Stimulated activated CD8-positive, alpha-beta memory T cell treated with anti-CD3 and anti-CD28 coated beads, Interleukin-2, amount 100 ng/mL, for 1 hour (primary cell): ENCODE measurements at places on chromosomes 12 and 14.

GRCh38 chr12:13171921-13172859, 24.3 kb upstream of the EMP1 start:
- no peak for DNase-seq

- DNase-seq: no peak
These were observed 191.7 kb downstream of the BCL11B start for GRCh38 chr14:99080306-99080705.

DNA sequence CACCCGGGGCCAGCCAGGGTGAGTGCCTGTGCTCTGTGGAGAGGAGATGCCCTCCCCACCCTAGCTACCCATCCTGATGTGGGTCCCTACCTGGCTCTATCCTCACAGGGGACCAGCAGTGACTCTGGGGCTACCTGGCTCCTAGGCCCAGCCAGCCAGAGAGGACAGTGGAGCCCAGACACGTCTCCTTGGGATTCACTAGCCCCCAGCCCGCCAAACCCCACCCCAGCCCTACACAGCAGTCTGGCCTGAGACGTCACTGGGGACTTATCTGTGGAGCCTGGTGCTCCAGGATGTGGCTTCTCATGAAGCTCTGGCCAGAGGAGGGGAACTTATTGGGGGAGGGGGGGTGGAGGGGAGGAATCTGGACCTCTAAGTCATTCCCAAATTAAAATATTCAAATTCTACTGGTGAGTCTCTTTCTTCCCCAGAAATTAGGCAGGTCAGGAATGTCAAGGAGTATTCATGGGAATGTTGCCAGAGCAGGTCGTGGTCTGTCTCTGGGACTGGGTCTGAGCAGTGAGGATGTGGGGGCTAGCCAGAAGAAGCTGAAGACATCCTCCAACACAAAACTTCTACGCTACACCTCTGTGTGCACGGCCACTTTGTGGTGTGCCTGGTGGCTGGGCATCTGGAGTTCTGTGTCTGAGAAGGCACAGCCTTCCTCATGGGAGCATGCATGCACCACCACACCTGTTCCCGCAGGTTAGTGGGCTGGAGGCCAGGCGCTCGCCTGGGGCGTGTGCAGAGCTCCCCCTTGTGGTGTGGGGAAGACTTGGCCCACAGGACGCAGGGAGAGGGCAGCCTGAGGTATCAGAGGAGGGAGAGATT, 2.7 kb downstream of the CMTM5 start:
- peak; percentile 24 for DNase-seq

GRCh38 chr14:92936085-92936484, 13.1 kb downstream of the CHGA start:
- no peak for DNase-seq

DNA sequence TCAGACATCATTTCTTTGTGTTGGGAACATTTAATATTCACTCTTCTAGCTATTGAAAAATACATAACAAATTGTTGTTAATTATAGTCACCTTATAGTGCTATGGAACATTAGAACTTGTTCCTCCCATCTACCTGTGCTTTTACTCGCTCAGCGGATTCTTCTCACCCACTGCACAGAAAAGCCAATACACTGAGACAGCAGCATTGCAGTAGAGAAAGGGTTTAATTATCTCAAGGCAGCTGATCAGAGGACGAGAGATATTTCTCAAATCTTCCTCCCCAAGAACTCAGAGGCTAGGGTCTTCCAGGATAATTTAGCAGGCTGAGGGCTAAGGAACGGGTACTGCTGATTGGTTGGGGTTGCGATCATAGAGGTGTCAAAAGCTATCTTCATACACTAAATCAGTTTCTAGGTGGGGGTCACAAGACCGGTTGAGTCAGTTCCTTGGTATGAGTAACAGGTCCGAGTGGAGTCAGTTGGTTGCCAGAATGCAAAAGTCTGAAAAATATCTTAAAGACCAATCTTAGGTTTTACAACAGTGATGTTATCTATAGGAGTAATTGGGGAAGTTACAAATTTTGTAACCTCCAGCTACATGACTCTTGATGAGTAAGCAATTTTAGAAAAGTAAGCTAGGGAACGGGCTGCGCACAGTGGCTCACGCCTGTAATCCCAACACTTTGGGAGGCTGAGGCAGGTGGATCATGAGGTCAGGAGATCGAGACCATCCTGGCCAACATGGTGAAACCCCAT, 173.1 kb downstream of the FBXL14 start:
- DNase-seq: no peak

- no peak for DNase-seq
These were observed 451.1 kb downstream of the TMEM117 start for GRCh38 chr12:44286821-44287505.

DNA sequence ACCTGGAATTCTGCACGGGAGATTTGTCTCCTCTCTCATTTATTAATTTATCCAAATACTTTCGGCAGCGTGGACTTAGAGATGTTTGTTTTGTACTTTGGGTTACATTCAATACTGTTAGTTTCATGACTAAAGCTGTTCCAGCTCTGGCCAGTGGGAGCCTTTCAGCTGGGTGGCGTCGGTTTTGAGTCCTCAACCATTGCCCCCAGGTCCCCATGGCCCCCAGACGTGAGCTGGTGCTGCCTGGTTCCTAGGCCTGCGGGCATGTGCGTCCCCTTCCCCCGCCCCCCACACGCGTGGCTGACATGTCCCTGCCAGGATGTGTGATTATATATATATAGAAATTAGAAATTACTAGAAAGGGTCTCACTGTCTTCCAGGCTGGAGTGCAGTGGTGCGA, 48.2 kb downstream of the KIF26A start:
- no peak for DNase-seq

GRCh38 chr14:93040443-93040842, 75.3 kb downstream of the ITPK1 start:
- no peak for DNase-seq

DNA sequence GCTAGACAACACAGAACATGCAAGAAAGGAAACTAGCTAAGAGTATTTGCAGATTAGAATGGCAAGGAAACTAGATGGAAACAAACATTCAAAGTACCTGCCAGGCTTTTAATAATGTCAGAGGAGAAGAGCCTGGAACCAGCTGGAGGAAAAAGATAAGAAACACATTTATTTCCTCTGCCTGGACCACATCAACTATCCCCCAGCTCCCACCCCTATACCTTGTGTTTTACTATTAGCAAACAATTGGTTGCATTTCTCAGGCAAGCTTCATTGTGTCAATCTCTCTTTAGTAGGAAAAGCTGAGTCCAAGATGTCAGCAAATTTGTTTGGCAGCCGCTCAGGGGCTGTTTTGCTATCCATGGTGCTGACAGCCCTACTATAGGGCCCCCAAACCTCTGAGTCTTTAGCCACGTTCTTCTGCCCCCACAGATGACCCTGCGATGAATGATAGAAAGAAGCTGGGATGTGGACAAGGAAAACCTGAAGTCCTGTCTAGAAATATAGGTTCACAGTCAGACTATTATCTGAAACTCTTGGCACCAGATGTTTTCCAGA, 11.6 kb upstream of the SYNDIG1L start:
- DNase-seq: no peak

GRCh38 chr12:78799649-78800048, 64.9 kb upstream of the SYT1 start:
- no peak for DNase-seq

- no peak for DNase-seq
These were observed 435.2 kb upstream of the DCN start for GRCh38 chr12:91617818-91618217.

GRCh38 chr12:24950231-24950834, 1.4 kb upstream of the BCAT1 start:
- DNase-seq: no peak

DNA sequence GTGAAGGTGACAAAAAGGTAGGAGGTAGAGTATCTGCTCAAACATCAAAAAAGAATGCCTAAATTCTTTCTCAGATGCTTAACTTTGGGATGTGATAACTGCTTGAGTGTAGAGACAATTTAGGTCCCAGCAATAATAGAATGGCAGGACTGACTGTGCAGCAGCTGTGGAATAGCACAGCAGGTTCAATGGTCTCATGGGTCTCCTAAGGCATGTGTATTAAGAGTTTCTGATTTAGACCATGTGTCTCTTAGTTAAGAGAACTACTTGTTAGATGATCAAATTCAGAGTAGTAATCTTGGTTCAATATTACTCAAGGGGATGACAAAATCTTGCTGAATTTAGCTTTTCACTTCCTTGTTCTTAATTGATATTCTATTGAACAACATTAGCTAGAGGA, 72.0 kb downstream of the ALX1 start:
- DNase-seq: no peak

DNA sequence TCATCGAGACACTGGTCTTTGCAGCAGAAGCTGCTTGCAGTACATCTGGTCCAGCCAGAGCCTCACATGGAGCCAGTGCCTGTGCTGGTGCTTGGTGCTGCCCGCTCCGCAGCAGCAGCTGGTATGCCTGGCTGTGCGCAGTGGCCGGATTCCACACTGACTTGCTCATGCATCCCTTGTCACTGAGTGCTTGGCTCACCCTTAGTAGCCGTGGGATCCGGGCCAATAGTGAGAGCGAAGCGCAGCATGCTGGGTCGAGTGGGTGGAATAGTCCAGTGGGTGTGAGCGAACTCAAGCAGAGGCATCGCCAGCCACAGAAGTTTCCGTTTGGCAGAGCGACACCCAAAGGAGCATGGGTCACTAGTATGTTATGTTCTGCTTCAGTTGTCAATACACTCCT, 10.1 kb upstream of the FBXO33 start:
- no peak for DNase-seq

DNA sequence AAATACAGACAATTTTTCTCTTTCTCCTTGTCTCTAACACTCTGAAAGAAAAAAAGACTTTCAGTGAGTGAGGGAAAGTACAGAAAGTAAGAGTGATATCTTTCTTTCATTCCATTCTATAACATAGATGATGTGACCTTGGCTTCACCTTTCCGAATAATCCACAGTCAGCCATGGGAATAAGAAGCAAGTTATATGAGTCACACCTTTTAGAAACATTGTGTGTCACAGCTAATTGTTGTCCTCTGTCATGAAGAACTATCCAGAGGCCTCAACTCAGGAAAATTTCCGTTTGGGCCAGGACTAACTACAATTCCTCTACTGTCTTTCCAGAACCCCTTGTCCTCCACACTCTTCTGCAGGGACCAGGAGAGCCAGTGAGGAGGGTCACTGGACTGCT, 209.7 kb upstream of the FAR2 start:
- no peak for DNase-seq

DNA sequence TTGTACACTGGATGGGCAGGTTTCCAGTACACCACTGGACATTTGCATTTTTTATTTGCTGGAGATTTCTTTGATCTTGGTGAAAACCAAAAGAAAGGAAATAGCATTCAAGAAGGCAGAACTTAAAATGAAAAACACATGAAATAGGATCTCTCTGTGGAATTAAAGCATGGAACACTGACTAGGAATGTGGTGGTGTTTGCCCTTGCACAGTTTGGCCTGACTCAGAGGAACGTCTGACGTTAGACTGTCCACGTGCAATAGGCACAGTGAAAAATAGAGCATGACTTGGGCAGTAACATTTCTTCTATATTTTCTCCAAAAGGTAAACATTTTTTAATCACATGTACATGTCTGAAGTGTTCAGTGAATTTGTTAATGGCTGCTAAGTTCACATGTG, 474.1 kb upstream of the PRICKLE1 start:
- no peak for DNase-seq

GRCh38 chr12:85747941-85748495, 88.2 kb downstream of the RASSF9 start:
- no peak for DNase-seq

- DNase-seq: no peak
These were observed 3.3 kb upstream of the CHURC1 start for GRCh38 chr14:64910847-64911495.

- DNase-seq: no peak
These were observed 24.7 kb upstream of the KRT78 start for GRCh38 chr12:52873513-52873831.

- no peak for DNase-seq
These were observed 138.7 kb downstream of the C12orf75 start for GRCh38 chr12:105469211-105469610.

DNA sequence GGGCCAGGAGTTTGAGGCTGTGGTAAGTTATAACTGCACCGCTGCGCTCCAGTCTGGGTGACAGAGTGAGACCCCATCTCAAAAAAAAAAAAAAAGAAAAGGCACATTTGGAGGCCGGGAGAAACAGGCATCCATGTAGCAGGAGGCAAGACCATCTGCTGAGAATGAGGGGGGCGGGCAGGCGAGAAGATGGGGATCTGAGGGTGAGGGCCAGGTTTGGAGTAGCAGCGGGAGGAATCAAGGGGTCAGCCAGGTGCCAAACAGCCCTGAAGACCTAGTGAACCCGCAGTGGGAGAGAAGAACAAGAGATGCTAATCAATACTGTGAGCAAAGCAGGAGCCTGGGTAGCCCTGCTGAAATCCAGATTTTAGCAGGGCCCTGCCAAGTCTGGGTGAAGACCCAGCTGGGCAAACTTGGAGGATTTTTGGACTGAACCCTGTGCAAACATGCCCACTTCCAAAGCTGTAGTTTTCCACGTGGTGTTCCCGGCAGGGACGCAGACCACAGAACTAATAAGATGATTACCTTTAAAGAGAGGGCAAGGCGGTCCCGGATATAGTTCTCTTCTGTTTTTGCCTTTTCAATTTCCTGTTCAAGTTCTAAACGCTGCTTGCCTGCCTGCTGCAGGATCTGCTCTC, 61.0 kb downstream of the NIN start:
- no peak for DNase-seq

DNA sequence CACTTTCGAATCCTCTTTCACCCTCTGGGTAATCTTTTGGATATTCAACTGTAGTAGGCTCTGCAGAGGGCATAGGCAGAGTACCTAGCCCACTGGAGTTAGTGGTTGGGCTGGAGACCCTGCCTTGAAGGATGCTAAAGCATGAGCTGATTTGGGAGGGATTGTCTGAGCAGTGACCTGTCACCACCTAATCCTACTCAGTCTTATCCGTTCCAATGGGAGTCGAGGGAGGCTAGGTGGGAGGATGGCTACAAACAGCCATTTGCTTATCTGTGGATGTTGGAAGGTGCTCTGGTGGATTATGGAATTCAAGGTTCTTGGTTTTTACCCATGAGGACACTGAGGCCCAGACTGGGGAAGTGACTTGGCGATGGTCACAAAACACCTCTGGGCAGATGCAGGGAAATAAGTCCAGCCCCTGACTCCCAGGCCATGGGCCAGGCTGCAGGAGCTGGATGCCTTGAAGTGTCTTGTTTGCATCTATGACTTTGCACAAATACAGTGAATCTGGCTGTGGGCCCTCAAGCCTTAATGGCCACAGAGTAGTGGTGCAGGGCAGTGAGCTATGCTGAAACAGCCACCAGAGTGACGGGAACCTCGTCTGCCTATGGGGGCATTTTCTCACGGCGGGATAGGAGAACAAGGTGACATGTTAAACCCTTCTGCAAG, 3.7 kb downstream of the KMT5A start:
- no peak for DNase-seq

- DNase-seq: no peak
These were observed 16.4 kb downstream of the FOS start for GRCh38 chr14:75295061-75295461.

DNA sequence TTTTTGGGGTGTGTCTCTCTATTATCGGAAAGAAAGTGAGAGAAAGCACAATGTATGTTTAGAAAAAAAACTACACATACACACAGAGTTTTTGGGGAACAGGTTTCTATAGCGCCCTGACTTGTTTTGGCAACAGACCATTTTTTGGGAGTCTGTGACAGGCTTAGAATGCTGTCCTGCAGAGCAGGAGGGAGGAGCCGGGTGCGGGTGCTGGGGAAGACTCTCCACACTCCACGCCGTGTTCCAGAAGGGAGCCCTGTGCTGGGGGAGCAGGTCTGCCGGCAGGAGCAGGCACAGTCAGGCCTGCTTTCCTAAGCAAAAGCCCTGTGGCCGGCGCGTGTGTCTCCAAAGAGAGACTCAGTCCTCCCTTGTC, 26.5 kb downstream of the CD9 start:
- DNase-seq: no peak

GRCh38 chr12:14974633-14975032, 1.8 kb downstream of the PDE6H start:
- no peak for DNase-seq
